PC-3 (cell line): ENCODE measurements at places on chromosomes 3 and 15. TPM values are rescaled to one million over a fixed set of nuclear protein-coding genes. Genes with fewer than 3 reads are reported as not detected.
A peak's percentile ranks its signal among the peaks of the same experiment; 100 is the strongest.

DNA sequence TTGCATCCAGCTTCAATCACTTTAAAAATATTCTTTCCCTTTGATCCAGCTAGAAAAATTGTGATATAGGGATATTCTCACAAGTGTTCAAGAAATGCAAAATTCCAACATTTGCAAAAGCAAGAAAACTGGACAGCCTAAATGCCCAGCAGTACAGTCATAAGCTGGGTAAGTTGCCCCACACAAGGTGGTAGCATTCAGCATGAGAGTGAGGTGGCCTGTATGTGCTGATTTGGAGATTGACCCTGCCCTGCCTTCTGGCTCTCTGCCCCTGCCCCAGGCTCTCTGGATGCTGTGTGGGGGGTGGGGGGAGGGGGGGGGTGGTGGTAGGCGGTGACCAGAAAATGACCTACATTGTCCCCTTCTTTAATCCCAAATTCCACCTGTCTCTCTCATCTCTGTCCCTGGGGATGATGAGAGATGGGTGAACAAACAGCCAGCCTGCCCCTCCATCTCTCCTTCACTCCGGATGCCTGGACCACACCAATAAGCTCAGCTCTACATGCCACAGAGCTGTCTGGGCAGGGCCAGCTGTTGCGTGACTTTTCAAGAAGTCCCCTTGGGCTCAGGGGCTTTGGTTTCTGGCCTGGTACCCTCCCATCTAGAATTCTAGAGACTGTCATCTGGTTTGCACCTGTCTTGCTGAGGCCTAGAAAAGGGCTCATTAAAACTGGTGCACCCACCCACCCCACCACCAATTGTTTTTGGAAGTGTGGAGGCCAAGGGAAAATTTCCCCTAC, 42.2 kb downstream of the SLC28A1 start:
- peaks cover 45% of the 10 kb centered on the region for H3K4me1 ChIP-seq
- no peaks in the 10 kb centered on the region for H3K27me3 ChIP-seq
- no peaks in the 10 kb centered on the region for H3K36me3 ChIP-seq
- peak overlapping the region; percentile 87 for H3K27ac ChIP-seq
- peak; percentile 61 for DNase-seq
- H3K4me3 ChIP-seq: no peak overlapping the region

DNA sequence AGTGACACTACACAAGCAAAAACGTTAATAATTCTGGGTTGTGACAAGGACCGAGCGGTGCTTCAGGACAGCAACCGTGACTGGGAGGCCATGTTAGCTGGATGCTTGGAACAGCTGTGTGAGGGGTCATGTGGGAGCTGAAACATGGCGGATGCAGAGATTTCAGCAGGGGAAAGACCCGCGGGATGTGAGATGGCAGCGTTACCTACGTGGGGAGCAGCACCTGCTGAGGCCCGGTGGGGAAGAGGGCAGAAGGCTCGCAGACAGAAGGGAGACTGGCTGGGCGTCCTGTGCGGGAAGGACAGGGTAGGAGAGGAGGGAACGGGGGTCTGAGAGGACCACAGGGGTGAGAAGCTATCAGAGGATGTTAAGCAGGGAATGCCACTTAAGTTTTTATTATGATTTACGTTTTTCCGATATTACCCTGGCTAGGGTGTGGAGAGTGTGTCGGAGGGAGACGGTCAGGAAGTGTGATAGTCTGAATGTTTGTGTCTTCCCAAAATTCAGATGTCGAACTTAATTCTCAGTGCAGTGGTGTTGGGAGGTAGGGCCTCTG, 228.8 kb upstream of the LYSMD4 start:
- peaks cover 21% of the 10 kb centered on the region for H3K4me1 ChIP-seq
- H3K36me3 ChIP-seq: no peaks in the 10 kb centered on the region
- no peak overlapping the region for H3K27ac ChIP-seq
- no peak overlapping the region for H3K4me3 ChIP-seq
- DNase-seq: no peak

DNA sequence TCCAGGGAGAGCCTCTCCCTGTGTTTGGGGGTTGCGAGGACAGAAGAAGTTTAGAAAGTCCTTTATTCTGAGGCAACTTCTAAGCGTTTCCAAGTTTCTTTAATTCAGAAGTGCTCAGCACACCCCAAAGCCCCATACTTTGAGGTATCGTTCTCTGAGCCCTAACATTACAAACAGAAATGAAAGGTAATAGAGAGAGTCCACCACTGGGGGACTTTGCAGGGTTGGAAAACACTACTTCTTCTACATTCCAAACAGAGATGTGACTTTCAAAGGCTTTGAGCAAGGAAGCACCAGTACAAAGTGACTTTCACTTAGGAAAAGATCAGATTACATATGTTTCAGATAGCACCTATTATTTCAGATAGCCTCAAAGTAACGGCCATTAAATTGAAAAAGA, 6.2 kb upstream of the ZNF280D start:
- no peak overlapping the region for H3K4me3 ChIP-seq
- no peaks in the 10 kb centered on the region for H3K36me3 ChIP-seq
- H3K27me3 ChIP-seq: no peaks in the 10 kb centered on the region
- 0 out of 2 replicates have a peak, but pooled peaks cover 3% of the 10 kb centered on the region for H3K4me1 ChIP-seq
- H3K27ac ChIP-seq: no peak overlapping the region

- H3K4me3 ChIP-seq: no peak overlapping the region
- DNase-seq: peak; percentile 73
- peaks cover 27% of the 10 kb centered on the region for H3K4me1 ChIP-seq
- H3K36me3 ChIP-seq: no peaks in the 10 kb centered on the region
Observed at GRCh38 chr15:88657326-88658069, 18.7 kb downstream of the ISG20 start.

DNA sequence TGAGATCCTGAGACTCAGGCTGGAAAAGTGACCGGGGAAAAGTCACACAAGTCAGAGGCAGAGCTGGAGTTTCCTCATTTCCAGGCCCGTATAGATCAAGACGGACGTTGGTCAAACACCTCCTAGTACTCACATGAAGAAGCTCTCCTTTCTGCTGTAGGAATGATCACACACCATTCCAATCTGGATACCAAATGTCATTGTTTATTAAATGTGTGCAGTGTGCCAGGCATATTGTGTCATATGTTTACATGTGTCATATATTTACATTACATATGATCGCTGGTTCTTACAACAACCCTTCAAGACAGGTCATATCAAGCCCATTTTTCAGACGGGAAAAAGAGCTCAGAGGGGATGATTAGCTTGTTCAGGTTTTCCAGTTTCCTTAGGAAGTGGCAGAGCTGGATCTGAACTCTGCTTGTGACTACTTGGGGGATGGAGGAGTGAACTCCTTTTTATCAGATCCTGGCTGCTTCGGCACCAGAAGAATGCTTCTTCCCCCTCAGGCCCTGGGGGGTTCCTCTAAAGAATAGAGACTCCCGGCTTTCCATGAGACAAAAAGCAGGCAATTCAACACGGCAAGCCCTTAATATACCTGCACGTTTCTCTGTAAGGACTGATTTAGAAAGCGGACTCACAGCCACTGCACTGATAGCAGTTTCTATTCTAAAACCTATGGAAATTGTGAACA, 41.9 kb downstream of the FAM43A start:
- no peak overlapping the region for H3K4me3 ChIP-seq
- no peaks in the 10 kb centered on the region for H3K27me3 ChIP-seq
- no peaks in the 10 kb centered on the region for H3K36me3 ChIP-seq

- H3K4me1 ChIP-seq: no peaks in the 10 kb centered on the region
- no peak for DNase-seq
- H3K27me3 ChIP-seq: peaks cover 34% of the 10 kb centered on the region
- H3K36me3 ChIP-seq: no peaks in the 10 kb centered on the region
Observed at GRCh38 chr3:14883226-14883625, 64.2 kb upstream of the NR2C2 start.

GRCh38 chr15:42131006-42131405, 25.4 kb downstream of the PLA2G4F start:
- no peaks in the 10 kb centered on the region for H3K27me3 ChIP-seq
- no peak overlapping the region for H3K4me3 ChIP-seq
- H3K4me1 ChIP-seq: peaks cover 17% of the 10 kb centered on the region

NR1I2 gene
- total RNA-seq: 0.04 TPM in 1 of 2 replicates, not detected in the other

GRCh38 chr15:55241186-55241585, 44.4 kb upstream of the RSL24D1 start:
- no peak overlapping the region for H3K27ac ChIP-seq
- no peak overlapping the region for H3K4me3 ChIP-seq
- H3K36me3 ChIP-seq: no peaks in the 10 kb centered on the region
- DNase-seq: no peak

HCLS1 gene
- 3.7 and 5.8 TPM in 2 replicates for total RNA-seq

- H3K27ac ChIP-seq: no peak overlapping the region
- DNase-seq: no peak
- no peak overlapping the region for H3K4me3 ChIP-seq
- H3K36me3 ChIP-seq: no peaks in the 10 kb centered on the region
- H3K4me1 ChIP-seq: no peaks in the 10 kb centered on the region
Observed at GRCh38 chr3:8980756-8981257, 17.5 kb upstream of the RAD18 start.

DNA sequence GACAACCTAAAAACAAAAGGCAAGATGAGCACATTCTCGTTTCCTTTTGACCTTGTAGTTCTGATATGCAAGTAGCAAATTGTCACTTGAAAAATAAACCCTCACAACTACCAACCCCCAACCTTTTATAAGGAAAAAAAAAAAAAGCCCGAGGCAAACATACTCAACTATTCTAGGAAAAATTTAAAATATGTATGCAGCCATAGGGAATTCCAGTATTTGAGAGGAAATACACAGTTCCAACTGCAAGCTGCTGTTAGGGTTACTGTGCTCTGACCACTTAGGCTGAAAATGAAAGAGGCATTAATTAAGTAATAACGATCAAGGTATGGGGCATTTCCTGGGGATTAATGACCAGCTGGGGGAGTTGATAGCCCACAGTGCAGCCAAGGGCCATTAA, 281.9 kb upstream of the DPH6 start:
- no peak overlapping the region for H3K4me3 ChIP-seq
- H3K36me3 ChIP-seq: no peaks in the 10 kb centered on the region
- DNase-seq: no peak
- no peaks in the 10 kb centered on the region for H3K4me1 ChIP-seq

DNA sequence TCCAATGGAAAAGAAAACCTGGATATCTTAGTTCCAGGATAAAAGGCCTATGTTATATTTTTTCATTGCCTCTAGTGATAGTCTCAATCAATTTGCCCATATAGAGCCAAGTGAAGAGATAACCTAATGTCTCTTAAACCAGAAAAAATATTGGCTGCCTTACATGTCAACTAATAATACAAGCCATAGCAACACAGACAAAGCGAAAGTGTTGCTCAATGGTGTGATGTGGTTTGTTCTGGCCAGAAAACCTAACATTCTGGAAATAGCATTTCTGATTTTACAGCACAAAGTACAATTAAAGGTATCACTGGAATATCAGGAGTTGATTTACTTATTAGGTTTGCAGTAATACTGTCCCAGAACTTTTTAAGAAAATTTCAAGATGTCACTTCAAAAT, 101.5 kb downstream of the ATP8B4 start:
- no peaks in the 10 kb centered on the region for H3K36me3 ChIP-seq
- no peak overlapping the region for H3K27ac ChIP-seq
- no peak for DNase-seq
- H3K27me3 ChIP-seq: no peaks in the 10 kb centered on the region
- no peak overlapping the region for H3K4me3 ChIP-seq

- H3K27ac ChIP-seq: no peak overlapping the region
- no peaks in the 10 kb centered on the region for H3K27me3 ChIP-seq
- peak; percentile 55 for DNase-seq
- H3K4me3 ChIP-seq: no peak overlapping the region
Observed at GRCh38 chr3:98812851-98813374, 49.8 kb downstream of the ST3GAL6 start.

GRCh38 chr3:44132061-44132460, 109.6 kb upstream of the TOPAZ1 start:
- H3K4me3 ChIP-seq: no peak overlapping the region
- DNase-seq: peak; percentile 48
- no peak overlapping the region for H3K27ac ChIP-seq
- no peaks in the 10 kb centered on the region for H3K27me3 ChIP-seq
- H3K36me3 ChIP-seq: no peaks in the 10 kb centered on the region

DNA sequence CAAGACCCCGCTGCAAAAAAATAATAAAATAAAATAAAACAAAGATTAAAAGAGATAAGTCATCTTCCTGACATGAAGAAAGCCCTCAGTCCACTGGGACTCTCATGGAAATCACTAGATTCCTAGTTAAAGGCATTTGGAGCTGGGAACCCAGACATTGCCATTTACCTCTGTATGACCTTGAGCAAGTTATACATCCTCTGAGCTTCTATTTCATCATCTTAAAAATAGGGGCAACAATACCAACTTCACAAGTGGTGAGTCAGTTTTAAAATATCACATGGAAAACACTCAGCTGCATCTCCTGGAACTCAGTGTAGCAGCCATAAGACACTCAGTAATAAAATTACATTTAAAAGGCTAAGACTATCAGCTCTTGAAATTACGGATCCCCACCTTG, 334.8 kb downstream of the ERC2 start:
- peak; percentile 59 for DNase-seq
- H3K27me3 ChIP-seq: no peaks in the 10 kb centered on the region
- H3K4me3 ChIP-seq: no peak overlapping the region
- H3K36me3 ChIP-seq: no peaks in the 10 kb centered on the region
- H3K4me1 ChIP-seq: peaks cover 41% of the 10 kb centered on the region

DNA sequence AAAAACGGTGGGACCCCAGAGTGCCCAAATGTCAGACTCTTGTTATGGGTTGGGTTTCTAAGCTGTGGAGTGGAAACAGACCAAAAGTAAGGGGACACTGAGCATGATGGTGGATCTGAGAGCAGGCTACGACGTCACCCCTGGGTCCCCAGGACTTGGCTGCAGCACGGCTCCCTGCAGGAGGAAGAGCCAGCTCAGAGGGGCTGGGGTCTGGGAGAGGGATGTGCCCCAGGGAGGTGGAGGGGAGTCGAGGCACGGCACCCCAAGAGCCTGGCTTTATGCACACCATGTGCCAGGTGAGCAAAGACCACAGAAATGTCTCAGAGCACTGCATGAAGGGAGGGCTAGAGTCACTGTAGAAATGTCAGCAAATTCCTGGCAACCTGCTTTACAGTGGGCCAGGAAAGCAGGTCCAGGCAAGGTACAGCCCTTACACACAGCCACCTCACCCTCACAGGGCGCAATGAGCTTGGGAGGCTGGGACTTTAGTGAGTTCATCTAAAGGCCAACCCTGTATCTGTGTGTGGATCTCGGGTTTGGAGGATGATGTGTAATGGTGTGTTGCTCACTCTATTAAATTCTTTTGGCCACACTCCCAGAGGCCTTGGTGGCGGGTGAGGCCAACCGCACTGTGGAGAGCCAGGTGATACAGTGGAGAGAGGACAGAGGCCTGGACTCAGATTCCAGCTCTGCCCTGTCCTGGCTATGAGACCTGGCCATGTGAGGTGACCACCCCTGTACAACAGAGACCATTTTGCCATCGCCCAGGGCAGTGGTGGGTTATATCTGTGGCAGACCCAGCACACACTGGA, 14.1 kb downstream of the CTSH start:
- DNase-seq: peak; percentile 98
- H3K4me3 ChIP-seq: no peak overlapping the region
- no peaks in the 10 kb centered on the region for H3K27me3 ChIP-seq
- H3K36me3 ChIP-seq: no peaks in the 10 kb centered on the region; the same call in none of the 2 replicates
